ENCODE measurements at places on chromosomes 1 and 21.

GRCh38 chr1:198167436-198167934 lies 10.7 kb downstream of the NEK7 start:
- DNase-seq, result no peak

DNA sequence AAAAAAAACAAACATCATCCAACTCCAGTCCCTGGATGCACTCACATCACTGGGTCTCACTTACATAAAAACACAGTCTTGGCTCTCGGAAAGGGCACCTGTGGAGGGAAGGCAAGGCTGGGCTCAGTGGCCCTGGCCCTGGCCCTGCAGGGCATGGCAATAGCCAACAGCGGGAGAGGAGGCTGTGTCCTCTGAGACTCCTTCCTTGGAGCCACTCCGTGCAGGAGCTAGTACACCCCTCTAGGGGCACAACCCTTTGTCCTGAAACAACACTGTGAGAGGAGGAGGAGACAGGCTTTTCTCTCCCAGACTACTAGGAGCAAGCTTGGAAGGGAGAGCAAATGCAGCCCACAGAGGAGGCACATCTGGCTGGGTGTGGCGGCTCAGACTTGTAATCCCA lies 28.0 kb downstream of the URB1 start:
- DNase-seq, result no peak

DNA sequence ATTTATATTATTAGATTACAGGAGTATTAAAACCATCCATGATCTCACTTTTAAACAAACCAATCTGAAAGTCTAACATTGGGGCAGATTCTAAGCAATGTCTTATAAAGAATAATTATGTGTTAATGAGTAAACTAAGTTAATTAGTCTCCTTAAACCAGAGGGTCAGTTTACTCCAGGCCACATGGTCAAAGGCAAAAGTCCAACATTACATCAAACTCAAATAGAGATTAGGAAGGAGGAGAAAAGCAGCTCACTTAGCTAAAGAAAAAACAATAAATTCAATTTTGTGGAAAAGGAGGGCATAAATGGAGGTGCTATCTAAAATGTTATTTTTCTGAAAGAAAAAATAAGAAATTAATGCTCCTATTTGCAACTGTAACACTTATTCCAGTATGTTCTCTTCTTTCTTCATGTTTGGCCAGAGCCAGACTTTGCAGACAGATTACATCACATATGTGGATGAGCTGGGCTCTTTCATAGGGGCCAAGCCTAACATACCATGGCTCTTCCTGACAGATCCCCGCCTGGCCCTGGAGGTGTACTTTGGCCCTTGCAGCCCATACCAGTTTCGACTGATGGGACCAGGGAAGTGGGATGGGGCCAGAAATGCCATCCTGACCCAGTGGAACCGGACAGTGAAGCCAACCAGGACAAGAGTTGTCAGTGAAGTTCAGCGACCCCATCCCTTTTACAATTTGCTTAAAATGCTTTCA lies 24.3 kb upstream of the FMO2 start:
- no peak for DNase-seq

GRCh38 chr21:41369105-41369919 lies 7.5 kb downstream of the MX2 start:
- DNase-seq, result peak; percentile 81

DNA sequence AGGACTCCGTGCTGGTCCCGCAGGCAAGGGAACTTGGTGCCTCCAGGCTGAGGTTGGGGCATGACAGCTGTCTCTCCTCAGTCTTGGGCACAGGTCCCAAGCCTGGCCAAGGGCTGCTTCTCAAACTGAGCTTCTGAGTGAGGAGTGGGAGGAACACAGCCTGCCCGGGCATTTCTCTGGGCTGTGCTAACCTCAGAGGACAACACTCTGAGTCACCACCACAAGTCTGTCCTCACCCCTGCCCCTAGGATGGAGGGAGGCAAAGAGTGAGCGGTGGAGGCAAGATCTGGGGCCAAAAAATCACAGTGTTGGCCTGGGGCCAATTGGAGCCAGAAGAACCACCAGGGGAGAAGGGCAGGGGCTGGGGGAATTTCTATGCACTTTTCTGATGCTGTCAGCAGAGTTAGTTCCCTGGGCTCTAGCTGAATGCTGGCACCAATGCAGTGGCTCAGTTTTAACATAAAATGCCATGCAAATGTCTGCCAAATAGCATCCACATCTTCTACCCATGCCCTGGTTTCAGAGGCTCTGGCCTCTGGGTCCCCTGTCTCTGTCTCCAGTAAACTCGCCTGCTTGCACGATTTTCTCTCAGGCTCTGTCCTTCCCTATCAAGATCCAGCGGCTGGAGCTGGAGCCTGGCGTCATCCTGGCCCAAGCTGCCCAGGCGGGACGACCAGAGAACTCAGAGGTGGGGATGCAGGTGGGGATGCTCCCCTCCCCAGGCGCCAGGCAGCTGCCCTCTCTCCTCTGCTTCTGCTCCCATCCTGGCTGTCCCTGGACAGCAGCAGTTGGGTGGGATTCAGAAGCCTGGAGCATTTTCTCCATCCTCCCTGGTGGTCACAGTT lies 11.0 kb upstream of the CDK18 start:
- no peak for DNase-seq

DNA sequence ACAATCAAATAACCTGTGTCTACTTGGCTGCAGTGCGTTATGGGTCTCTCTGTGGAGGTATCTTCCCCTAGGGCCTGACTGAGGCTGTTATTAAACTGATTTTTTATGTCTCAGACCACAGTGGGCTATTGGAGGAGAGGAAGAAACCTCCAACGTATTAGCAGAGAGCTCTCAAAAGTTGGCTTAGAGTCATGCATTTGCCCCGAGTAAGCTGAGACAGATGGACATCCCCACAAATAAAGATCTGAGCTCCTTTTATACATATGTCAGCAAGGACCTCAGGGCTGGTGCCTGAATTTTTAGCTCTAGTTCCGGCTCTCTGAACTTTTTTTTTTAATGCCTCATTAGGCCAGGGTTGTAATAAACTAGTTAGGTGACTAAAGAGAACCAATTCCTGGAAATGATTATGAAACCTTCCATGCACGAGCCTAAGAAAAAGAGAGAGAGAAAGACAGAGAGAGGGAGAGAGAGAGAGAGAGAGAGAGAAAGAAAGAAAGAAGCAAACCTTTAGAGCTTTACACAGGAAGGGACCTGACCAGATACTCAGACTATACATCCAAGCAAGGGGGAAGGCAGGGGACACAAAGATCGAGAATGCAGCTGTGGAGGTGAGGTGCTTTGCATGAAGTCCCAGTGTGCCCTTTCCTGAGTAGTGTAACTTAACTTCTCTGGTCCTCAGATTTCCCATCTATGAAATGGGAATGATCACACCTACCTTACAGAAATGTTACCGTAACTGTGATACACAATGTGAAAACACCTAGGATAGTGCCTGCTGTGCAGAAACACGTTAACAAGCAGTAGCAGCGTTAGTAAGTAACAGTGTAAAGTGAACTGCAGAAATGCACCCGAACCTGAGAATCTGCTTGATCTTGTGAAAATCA lies 8.4 kb upstream of the PIGR start:
- DNase-seq, result no peak

DNA sequence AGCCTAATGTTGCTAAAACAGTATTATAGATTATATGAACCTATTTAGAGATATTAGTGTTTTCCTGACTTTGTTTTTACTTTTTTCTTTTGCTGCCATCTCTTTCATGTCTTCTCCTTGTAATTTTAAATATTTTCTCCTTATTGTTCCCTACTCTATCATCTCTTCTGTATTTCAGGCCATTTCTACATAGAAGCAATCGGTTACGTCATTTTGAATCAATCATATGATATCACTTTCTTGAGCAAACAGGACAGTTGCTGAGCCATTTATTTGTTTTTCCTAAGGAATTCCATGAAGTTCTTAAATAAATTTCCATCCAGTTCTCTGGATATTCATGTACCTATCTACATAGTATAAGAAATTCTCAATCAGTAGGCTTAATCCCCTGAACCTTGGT lies 287.2 kb downstream of the NUF2 start:
- DNase-seq, result no peak

DNA sequence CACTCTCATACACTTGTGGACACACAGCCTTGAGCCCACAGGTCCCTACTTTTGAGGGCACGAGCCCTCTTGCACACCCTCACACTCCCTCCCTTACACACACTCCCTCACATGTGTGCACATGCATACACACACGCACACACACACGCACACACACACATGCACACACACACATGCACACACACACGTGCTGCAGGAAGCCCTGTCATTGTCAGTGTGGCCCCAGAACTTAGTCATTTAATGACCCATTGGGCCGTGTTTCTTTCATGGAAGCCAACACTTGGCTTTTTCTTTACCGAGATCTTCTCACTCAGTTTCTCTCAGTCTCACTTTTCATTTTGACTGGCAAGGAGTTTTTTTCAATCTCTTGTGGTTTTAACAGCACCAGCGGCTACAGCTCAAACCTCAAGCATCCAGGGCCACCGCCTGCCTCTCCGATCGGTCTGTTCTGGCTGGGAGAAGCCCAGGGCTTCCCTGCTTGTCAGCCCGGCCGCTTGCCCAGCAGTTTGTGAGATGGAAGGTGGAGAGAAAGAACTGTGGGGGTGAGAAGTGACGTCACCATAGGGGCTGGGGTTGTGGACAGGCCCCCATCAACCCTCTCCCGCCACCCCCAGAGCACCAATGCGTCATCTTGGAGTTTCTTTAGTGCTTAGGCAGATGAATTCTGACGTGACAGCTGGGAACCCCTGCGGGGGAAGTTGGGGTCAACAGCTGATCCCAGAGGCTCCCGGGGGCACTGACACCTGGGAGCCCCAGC lies 15.8 kb upstream of the TNFRSF8 start:
- DNase-seq, result no peak

GRCh38 chr21:36209626-36210171 lies 53.1 kb downstream of the DOP1B start:
- DNase-seq, result peak; percentile 75

DNA sequence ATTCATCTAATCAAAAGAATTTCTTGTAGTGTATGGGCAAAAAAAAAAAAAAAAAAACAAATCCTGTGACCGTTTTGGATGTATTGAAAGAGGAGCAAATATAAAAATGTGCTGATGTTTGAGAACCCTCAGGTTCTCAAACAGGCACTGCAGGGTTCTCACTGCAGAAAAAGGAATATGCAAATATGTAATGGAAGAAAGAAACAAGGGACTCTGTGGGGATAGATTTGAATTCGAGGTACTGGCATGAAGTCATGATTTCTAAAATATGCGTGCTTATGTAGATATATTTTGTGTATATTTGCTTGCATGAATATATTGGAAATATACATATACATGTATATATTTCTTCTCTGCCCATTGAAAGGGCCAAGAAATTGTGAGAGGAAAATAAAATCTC lies 365.0 kb upstream of the RUNX1 start:
- no peak for DNase-seq

GRCh38 chr1:4253935-4254334 lies 353.9 kb upstream of the C1orf174 start:
- no peak for DNase-seq

DNA sequence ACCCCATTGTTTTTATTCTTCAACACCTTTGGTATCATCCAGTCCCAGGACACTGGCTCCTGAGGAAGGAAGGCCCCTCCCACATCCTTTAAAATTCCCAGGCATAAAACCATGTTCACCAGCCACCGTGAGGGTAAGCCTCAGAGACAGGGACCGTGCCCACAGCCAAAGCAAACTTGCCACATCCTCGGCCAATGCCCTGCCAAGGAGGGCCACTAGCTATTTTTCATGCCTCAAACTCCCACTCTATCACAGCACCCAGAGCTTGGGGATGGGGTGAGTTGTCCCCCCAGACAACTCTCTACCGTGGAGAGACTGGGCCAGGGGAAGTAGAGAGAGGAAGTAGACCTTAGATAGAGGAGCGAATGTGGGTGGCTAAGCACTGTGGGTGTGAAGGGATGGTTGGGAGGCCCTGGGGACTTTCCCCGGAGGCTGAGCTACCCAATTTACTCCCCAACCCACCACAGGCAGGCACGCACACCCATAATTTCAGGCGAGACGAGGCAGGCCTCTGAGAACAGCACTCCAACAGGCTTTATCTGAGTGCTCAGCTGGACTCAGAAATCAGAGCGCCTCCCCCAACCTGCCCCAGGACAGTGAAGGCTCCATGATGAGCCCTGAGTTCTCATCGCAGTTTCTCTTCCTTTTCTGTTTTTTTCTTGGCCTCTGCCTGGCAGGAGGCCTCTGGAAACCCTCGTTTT lies 15.9 kb upstream of the BTG2 start:
- peak; percentile 62 for DNase-seq

DNA sequence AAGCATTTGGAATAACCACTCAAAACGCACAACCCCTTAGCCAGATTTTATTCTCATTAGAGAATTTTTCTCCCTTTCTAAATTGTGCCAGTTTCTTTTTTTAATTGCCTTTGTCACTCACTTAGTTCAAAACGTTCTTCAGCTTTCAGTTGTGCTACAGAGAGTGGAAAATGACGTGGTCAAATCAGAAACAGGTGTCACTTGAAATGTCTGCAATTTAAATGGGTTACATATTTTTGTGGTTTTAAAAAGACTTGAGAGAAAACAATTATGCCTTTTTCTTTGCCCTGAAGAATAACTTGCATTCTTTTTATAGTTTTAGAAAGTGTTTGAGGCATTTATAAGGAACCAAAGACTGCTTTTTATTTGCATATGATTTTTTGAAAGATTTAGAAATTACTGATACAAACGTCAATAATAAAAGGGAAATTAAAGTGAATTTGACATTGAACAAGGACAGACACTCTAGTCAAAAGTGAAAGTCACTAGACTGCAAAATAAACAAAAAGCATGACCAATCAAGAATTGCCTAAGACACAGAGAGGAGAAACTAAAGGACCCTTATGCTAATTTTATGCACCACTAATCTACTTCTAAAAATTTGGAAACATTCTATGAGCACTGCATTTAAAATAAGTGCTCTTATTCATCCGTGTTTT lies 191.0 kb downstream of the TPR start:
- no peak for DNase-seq

- DNase-seq, result no peak
These were observed 11.8 kb downstream of the FCMR start for GRCh38 chr1:206909883-206910318.

GRCh38 chr1:81437649-81438048 lies 363.1 kb upstream of the ADGRL2 start:
- DNase-seq, result no peak

GRCh38 chr1:150322310-150322709 lies 977 bp downstream of the PRPF3 start:
- DNase-seq, result no peak

GRCh38 chr1:75625795-75626194 lies 14.9 kb upstream of the SLC44A5 start:
- DNase-seq, result no peak

- DNase-seq, result no peak
These were observed 48.1 kb downstream of the ZFYVE9 start for GRCh38 chr1:52189898-52190480.

GRCh38 chr1:166471359-166471758 lies 304.6 kb upstream of the FAM78B start:
- DNase-seq, result no peak

- no peak for DNase-seq
These were observed 54.7 kb downstream of the MAP3K7CL start for GRCh38 chr21:29185172-29185571.

DNA sequence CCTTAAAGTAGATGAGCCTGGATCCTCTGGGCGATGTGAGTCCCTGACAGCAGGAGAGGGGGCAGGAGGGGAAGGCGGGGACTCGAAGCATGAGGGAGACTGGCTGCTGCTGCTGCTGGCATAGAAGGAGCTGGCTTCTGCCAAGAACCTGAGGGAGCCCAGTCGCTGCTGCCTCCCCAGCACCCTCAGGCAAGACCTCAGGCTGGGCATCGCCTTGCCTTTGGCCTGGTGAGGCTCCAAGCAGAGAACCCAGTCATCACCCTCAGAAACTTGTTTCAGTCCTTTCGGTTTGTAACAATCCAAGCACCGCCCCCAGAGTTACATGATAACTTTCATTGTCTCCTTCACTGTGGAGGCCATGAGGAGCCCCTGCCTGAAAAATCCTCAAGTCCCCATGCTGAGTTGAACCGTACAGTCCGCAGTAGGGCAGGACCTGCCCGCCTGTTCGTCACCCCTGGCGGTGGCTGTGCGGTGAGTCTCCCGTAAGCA lies 38.8 kb downstream of the POFUT2 start:
- DNase-seq, result peak; percentile 89
